Stimulated activated CD4-positive, alpha-beta T cell treated with anti-CD3 and anti-CD28 coated beads, Interleukin-15, amount 100 ng/mL, for 1 hour (primary cell): ENCODE measurements at places on chromosomes 3 and 15.
A peak's percentile ranks its signal among the peaks of the same experiment; 100 is the strongest.

DNA sequence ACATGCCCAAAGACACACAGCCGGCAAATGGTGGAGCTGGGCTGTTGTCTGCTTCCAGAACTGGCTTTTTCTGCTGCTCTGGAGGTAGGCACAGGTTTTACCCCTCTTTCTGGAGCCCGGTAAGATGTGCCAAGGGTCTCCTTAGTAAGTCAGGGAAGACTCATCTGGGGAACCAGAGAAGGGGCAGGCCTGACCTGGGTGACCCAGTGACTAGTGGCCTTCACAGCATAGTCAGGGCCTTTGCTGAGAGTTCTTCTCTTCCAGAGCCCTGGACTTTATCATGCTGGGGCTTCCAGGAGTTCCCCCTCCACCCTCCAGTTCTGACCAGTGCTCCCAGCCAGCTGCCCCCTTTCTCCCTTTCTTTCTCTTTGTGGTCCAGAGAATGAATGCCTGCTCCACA, 3.2 kb downstream of the CD276 start:
- no peak for DNase-seq

DNA sequence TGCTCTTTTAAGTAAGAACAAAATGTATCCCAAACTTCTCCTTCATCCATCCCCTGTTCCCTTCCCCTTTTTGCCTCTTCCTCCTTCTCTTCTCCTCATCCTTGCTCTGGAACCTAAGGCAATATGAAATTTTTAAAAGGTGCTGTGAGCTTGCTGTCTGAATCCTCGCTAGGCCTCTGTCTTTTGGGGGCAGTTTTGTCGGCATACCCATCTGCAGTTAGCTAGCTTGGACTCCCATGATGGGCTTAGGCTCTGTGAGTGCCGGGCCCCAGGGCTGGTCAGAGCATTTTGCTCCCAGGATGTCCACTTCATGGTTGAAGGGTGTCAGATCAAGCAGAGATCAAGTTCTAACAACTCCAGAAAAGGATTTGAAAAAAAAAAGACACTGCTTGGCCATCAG, 18.6 kb downstream of the ZIC1 start:
- no peak for DNase-seq

DNA sequence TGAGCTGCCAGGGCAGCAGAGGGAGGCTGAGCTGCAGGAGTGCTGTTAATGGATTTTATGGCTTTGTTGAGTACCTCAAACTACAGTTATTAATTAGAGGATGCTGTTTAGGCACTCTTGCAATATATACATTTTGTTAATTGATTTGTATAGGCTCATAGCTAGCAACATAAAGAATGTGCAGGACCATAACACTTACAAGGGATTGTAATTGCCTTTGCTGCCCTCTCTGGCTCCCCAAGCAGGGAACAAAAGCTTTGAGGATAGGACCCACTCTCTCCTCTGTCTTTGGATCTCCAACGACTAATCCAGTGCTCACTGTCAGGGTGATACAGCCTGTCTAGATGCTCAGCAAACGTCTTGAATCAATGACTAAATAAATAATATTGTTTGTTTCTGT, 1.2 kb upstream of the CLSTN2 start:
- no peak for DNase-seq

- DNase-seq = no peak
Observed at GRCh38 chr3:14898929-14899328, 48.5 kb upstream of the NR2C2 start.

DNA sequence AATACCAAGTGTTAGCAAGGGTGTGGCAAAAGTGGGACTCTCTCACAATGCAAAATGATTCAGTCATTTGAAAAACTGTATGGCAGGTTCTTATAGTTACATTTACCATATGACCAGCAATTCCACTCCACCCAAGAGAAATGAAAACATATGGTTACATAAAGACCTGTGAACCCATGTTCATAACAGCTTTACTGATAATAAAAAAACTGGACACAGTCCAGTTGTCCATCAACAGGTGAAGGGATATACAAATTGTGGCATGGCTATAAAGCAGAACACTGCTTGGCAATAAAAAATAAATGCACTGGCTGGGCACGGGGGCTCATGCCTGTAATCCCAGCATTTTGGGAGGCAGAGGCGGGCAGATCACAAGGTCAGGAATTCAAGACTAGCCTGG, 30.8 kb downstream of the RAD18 start:
- DNase-seq = no peak

DNA sequence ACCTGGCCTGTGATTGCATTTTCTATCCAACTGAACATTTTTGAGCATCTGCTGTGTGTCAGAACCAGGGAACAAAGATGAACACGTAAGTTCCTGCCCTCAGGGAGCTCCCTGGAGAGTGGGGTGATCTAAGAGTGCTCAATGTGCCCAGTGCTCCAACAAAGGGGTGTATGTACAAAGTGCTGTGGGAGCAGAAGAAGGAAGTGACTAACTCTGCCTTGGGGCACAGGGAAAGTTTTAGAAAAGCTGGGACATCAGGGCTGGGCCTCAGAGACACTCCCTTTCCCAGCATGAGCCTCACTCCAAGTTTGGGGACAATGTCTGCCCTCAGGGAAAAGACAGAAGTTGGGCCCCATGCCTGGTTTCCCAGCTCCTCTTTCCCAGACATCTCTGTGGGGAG, 27.6 kb upstream of the BNC1 start:
- DNase-seq = no peak

- DNase-seq = no peak
Observed at GRCh38 chr15:82958638-82959037, 6.1 kb upstream of the HOMER2 start.

DNA sequence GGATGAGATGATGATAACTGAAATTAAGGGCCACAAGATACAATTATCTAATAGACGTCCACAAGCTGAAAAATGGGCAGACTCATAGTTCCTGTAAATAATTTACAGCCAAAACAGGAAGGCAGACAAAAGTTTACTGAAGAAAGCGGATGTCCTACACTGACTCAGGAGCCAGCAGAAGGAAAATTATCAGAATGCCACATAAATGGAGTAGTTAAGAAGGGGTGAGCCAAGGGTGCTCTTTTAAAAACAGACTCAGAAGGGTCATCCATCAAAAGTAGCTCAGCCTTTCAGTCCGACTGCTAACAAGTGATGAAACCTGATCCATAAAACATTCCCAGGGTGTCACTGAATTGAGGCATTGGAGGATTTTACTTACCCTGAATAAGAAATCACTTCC, 39.8 kb downstream of the TUSC7 start:
- no peak for DNase-seq

- DNase-seq = no peak
Observed at GRCh38 chr15:42730536-42730935, 6.4 kb downstream of the CDAN1 start.

GRCh38 chr15:101156509-101157159, 95.2 kb downstream of the CHSY1 start:
- no peak for DNase-seq

- DNase-seq = no peak
Observed at GRCh38 chr3:51146781-51147180, 238.3 kb upstream of the MANF start.

DNA sequence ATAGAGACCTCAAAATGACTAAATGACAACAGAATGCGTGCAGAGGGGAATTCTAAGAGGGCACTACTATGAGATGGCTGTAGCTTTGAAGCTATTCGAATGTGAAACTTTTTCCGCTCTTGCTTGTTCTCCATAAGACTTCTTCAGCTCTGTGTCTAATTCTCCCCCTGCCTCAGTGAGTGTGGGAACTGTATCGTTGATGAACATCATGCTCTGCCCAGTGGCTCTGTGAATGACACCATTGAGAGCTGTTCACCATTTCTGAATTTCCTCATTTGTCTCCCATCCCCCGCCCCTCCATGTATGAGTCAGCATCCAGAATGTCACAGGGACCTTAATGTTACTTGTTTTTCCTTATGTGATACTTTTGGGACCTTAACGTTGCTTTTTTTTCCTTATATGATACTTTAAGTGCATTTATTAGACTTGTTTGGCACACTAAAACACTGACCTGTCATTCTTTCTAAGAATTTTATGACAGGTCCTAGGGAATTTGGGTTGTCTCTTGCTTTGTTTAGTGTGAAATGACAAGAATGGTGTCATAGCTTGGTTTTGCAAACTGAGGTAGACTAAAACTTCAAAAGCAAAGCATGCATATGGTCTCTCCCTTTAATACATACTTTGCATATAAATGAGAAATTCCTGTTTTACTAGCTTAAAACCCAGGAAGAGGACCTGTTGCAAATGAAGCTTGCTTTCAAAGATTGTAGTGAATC, 99.6 kb downstream of the FNDC3B start:
- no peak for DNase-seq

GRCh38 chr3:39291903-39292329, 12.1 kb upstream of the CX3CR1 start:
- peak; percentile 61 for DNase-seq
